ENCODE measurements at places on chromosomes 11 and 22.

GRCh38 chr22:44449061-44449682 is 48.9 kb downstream of the RTL6 start:
- no peak for DNase-seq

DNA sequence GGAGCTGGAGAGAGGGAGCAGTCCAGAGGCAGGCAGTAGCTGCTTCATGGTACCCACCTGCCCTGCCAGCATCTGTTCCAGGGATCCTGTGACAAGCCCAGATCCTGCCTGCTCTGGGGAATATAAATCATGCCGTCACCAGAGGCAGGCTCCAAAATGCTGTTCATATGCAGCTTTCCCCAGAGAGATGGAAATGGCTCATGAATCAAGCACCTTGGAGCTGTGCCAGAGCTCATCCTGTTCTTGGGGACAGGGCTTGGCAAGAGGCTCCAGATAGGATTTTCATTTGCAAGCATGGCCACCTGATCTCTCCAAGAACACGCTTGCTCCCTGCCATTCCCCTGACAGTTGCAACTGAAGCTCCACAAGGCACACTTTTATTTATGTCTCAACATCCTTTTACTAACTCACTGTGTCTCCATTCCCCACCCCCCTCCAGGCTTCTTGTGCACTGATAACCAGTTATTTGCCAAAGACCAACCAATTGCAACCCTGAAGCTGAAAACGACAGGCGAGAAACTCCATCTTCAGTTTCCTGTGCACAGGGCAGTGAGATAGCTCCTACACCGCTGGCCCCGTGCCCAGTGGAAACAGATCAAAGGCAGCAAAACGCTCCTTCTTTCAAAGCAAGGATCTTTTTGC is 115.8 kb upstream of the PITPNB start:
- no peak for DNase-seq

GRCh38 chr11:44618561-44619425 is 53.3 kb downstream of the CD82 start:
- no peak for DNase-seq

GRCh38 chr11:16572945-16573344 is 165.5 kb upstream of the C11orf58 start:
- DNase-seq: no peak

GRCh38 chr11:114556135-114556534 is 3.5 kb downstream of the NXPE1 start:
- DNase-seq: no peak

GRCh38 chr11:73758451-73758850 is 2.4 kb downstream of the RAB6A start:
- DNase-seq: no peak

DNA sequence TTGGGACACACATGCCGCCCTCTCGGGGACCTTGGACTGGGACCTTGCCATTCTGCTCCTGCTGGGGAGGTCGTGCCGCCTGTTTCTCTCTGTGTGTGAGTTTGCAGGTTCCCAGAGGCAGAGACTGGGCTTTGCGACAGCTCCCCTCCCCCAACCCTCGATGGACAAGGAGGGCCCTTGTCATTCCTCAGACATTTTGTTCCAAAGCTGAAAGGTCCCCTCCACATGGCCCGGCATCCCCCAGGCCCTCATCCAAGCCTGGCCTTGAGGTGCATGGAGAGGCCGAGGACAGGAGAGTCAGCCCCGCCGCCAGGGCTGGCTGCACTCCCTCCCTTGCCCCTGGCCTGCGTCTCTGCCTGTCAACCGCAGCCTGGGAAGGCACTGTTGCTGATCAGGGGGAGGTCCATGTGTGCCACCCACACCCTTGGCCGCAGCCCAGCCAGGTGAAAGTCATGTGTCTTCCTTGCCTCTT is 25.6 kb downstream of the FADS2 start:
- DNase-seq: no peak

DNA sequence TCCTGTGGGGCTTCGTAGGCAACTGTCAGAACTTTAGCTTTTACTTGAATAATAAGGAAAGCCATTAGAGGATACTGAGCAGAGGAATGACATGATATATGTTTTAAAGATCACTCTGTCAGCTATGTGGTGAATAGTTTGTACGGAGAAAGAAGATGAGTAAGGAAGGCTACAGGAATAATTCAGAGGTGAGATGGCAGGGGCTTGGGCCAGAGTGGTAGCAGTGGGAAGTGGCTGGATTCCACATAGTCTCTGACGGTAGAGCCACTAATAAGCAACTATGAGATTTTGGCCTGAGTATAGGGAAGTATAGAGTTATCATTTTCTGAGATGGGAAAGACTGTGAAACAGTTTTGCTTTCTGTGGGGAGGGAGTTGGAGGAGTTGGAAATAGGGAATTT is 93.9 kb upstream of the MTMR2 start:
- DNase-seq: no peak

DNA sequence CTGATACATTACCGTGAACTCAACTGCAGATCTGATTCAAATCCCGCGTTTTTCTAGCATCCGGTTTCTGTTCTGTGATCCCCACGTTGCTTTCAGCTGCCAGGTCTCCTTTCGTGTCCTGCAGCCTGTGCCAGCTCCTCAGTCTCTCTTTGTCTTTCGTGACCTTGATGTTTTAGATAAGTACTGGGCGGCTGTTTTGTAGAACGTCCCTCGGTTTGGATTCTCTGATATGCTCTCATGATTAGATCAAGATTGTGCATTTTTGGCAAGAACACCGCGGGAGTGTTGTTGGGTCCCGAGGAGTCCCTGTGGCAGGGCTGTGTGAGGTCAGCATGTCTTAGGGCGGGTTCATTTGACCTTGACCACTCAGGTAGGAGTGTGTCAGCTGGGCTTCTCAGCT is 38.6 kb downstream of the KCNQ1 start:
- no peak for DNase-seq

- DNase-seq: no peak
These were observed 295.1 kb upstream of the PLET1 start for GRCh38 chr11:112555491-112556364.

GRCh38 chr11:30960387-30960992 is 374.3 kb upstream of the MPPED2 start:
- DNase-seq: no peak

GRCh38 chr22:38317995-38318715 is 922 bp upstream of the CSNK1E start:
- no peak for DNase-seq

GRCh38 chr22:31160328-31160978 is 471 bp downstream of the RNF185 start:
- no peak for DNase-seq

- no peak for DNase-seq
These were observed 92.6 kb downstream of the SWAP70 start for GRCh38 chr11:9756461-9756860.

GRCh38 chr22:32142600-32142999 is 16.5 kb downstream of the C22orf42 start:
- no peak for DNase-seq

DNA sequence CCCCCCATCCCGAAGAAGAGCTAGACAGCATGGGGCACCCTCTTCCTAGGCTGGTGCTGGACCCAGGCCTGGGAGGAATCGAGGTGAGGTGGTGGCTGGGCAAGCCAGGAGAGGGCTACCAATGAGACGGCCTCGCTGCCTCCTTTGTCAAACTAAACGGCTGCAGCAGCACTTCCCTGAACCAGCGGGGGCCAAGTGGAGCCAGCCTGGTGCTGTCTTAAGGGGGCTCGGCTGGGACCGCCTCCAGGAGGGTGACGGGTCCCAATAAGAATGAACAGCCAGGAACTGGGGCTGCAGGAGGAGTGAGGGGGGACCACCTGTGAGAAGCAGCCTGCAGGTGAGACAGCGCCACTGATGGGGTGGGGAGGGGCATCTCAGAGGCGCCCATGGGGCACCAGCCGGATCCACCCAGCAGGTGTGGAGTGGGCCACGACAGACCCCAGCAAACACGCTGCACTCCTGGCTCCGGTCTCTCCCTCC is 17.1 kb downstream of the IFT27 start:
- DNase-seq: no peak

GRCh38 chr22:29715705-29716104 is 4.1 kb upstream of the CABP7 start:
- no peak for DNase-seq

- no peak for DNase-seq
These were observed 155.7 kb downstream of the RRAS2 start for GRCh38 chr11:14203321-14203720.

DNA sequence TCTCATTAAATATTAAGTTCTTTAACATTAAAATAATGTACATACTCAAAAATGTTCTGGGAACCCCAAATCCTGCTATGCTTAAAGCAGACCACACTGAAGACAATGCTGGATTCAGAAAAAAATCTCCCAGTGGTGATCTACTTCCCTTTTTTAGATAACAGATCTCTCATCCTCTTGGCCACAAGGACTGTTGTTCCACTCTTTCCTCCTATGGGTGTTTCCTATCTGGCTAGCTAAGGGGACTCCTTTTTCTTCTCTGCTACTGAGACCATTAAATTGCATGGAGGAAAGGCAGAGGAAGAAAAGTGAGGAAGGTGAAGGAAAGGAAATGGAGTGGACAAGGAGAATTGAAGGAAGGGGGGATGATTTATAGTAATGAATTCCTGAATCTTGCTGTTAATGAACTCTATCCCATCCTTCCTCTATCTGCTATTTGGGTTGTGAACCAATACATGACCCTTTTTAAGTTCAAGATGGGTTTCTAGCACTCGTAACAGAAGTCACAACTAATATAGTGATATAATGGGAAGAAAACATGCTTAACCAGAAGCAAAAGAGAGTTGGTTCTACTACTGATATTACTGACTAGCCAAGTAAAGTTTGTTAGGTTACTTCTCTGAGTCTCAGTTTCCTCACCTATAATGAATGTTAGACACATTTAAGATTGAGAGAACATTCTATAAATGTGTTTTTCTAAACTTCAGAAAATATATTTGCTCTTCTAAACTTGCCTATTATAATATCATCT is 53.2 kb downstream of the PIK3C2A start:
- no peak for DNase-seq

All from SIG-M5 (cell line).